GM06990 (cell line): ENCODE measurements at places on chromosomes 13 and 19.

DNA sequence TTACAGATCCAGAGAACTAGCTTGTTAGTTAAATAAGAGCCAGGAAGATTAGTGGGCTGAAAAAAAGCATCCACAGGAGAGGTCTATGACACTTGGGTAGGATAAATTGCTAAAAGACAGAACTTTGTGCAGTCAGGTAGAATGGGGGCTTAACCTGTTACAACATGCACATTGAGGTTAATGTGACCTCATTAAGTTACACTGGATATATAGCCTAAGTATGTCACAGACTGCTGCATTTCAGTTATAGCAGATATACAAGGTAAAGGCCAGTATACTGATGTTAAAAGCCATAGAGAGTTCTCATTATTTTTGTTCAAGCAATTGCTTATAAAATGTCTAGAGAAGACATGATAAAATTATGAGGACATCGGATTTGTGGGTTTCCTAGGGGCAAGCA, 1179.9 kb upstream of the PCDH9 start:
- no peak for DNase-seq

GRCh38 chr19:15456441-15456840, 6.7 kb upstream of the WIZ start:
- DNase-seq, result no peak

DNA sequence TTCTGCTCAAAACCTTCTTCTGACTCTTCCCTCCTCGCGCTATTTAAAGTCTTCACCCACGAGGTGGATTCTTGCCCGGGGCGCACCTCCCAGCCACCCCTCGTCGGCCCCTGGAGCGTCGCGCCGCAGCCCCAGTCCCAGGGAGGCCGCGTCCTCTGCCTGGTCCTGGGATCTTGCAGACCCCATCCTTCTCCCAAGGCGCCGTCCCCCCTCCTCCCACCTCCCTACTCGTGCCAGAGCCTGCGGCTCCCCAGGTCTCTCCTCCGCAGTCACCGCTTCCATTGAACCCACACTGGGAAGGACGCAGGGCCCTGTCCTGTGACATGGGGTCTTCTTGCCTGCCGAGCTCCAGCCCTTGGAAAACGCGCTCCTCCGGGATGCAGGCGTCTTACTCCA, 486 bp downstream of the ZNF808 start:
- DNase-seq, result no peak

- no peak for DNase-seq
These were observed 3.4 kb upstream of the GRWD1 start for GRCh38 chr19:48442116-48443035.

DNA sequence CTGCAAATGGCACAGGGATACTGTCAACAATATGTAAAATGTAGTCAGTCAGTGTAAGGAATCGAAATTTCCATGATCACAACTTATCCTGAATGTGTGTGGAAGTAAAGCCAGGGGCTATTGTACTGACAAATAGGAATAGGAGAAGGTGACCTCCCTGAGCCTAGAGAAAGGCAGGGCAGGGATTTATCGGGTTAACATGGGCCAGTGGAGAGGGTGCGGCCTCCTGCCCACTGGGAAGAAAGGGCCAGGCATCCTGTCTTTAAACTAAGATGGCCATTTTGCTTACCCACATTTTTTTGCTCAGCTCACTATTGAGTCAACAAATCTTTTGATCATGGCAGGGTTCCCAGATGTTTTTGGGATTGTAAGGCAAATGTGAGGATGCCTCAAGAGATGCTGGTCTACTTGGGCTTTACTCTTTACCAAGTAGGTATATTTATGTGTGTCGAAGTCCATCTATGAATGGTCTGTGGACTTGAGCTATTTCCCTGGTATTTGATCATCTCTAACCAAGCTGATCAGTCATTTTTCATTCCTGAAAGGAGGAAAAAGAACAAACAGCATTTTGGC, 116.6 kb upstream of the RNF113B start:
- no peak for DNase-seq

- DNase-seq, result no peak
These were observed 134.5 kb upstream of the KL start for GRCh38 chr13:32881777-32882145.

DNA sequence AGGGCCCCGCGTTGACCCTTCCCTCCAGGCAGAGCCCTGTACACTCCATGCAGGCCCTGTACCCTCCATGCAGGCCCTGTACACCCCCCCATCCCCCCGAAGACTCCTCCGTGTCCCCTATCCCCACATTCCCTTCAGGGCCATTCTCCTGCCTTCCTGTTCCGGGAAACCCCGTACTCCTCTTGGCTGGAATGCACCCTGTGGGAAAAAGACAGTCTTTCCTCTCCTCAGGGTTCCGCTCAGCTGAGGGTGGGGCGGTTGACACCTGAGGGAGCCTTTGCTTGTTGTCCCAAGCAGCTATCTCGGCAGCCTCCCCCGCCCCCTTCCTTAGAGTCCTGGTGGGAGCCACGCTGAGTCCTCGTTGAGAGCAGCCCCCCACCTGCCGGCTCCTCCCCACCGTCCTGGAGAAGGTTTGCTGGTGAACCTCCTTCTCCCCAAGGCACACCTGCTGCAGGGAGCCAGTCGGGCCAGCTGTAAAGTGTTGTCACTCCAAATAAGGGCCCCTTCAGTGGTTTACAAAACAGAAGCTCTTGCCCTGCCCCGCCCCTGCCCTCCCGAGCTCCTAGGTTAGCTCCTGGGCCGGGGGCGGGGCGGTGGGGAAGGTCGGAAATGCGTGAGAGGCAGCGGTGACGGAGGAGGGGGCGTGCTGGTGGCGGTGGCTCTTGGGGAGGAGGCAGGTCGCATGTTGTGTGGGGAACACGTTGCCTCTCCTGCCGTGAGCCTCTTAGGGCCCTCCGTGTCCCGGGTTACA, 1.5 kb downstream of the GNA11 start:
- peak; percentile 52 for DNase-seq
